SK-N-SH (cell line): ENCODE measurements at places on chromosomes 4 and X. TPM values are rescaled to one million over a fixed set of nuclear protein-coding genes. Genes with fewer than 3 reads are reported as not detected.

CYTL1 gene
- 3.0 and 3.8 TPM in 2 replicates for polyA plus RNA-seq

CSAG1 gene
- 55.1 and 55.8 TPM in 2 replicates for polyA plus RNA-seq

PRRG3 gene
- polyA plus RNA-seq = not detected in 2 replicates

CLDN2 gene
- polyA plus RNA-seq = 0.36 TPM in 2 replicates

NMU gene
- 0.65 and 0.66 TPM in 2 replicates for polyA plus RNA-seq

DNA sequence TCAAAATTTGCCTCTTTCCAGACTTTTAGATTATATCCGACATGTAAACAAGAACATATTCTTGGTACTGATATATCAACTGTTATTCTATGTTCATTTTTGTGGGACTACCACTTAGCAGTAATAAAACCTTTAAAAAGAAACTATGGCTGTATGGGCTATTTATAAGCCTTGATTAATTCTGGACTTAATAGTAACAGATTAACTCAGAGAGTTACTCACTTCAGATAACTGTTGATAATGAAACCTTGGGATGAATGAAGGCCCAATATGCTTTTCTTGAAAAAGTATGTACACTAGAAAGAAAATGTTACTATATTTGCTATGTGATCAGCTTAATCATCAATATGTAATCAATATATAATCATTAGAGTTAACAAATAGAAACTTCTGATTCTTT is 595.9 kb upstream of the BOD1L1 start:
- no peak for DNase-seq

- DNase-seq = no peak
Measured at GRCh38 chr4:39228377-39228776, 46.0 kb downstream of the WDR19 start.

DNA sequence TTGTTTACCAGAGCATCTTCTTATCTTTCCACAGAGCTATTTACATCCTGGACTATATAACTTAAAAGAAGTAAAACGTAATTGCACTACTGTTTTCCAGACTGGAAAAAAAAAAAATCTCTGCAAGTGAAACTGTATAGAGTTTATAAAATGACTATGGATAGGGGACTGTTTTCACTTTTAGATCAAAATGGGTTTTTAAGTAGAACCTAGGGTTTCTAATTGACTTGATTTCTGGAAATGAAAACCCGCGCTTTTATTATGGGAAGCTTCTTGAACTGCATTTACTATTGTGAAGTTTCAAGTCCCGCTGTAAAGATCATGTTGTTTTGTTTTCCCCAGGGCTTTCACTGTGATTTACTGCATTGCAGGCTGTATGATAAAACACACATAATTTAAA is 162.7 kb downstream of the STIM2 start:
- no peak for DNase-seq

DNA sequence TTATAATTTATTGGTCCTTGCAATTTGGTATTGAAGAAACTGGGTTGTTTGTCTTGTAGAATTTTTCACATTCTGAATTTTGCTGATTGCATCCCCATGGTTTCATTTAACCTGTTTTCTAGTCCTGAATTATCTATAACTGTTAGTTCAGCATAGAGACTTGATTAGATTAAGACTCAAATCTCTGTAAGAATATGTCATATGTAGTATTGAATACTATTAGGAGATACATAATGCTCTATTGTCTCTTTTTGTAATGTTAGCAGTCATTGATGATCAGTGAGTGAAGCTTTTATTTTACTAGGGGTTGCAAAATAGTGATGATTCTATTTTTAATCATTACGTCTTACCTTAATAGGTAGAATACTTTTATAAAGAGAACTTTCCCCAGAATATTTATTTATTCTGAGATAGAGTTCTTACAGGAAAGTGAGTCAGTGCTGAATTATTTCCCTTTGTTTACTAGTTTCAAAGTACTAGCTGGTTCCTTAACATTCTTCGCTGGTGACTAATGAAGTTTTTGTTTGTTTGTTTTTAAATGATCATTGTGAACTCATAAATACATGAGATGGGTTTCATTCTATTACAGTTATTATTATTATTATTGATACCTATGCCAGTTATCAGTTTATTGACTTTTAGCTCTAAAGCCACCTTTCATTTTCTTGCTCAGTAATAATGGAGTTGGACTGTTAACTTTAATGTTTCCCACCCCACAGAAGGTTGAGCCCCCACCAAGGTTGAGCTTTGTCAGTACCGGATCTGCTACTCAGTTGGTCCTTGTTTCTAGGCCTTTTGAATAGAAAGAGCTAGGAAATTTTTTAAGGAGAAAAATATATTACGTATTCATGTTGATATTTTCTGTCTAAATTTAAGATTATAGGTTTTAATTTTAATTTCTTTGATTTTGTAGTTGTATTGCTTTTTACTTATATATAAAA is 102.3 kb downstream of the LARP1B start:
- DNase-seq = no peak

DNA sequence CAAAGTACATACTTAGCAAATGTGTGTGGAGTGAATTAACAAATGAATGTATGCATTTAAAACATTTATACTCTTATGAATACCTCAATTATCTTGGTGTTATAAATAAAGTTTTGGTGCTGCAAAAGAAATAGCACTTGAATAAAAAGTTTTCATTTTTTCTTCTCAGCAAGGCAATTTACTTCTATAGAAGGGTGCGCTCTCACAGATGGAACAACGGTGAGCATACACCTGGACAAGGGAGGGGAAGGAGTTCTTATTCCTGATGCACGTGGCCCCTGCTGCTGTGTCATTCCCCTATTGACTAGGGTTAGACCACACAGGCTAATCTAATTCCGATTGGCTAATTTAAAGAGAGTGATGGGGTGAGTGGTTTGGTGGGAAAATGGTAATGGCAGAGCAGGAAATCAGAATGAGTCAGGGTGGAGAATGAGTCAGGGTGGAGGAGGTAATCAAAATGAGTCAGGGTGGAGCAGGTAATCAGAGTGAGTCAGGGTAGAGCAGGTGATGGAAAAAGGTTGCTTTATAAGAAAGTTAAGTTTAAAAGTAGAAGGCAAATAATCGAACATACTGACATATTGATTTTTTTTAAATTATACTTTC is 28.2 kb upstream of the PGK1 start:
- no peak for DNase-seq

GRCh38 chr4:118927974-118928373 is 39.3 kb downstream of the SYNPO2 start:
- DNase-seq = no peak

- DNase-seq = peak; percentile 21
Measured at GRCh38 chrX:100368167-100368566, 41.9 kb downstream of the PCDH19 start.
